Stimulated activated CD8-positive, alpha-beta memory T cell treated with anti-CD3 and anti-CD28 coated beads, Interleukin-7, amount 100 ng/mL, for 1 hour (primary cell): ENCODE measurements at places on chromosomes 3 and 15.

- no peak for DNase-seq
Observed at GRCh38 chr3:194373899-194374298, 4.4 kb upstream of the LRRC15 start.

- no peak for DNase-seq
Observed at GRCh38 chr3:135915206-135915605, 50.3 kb upstream of the PPP2R3A start.

DNA sequence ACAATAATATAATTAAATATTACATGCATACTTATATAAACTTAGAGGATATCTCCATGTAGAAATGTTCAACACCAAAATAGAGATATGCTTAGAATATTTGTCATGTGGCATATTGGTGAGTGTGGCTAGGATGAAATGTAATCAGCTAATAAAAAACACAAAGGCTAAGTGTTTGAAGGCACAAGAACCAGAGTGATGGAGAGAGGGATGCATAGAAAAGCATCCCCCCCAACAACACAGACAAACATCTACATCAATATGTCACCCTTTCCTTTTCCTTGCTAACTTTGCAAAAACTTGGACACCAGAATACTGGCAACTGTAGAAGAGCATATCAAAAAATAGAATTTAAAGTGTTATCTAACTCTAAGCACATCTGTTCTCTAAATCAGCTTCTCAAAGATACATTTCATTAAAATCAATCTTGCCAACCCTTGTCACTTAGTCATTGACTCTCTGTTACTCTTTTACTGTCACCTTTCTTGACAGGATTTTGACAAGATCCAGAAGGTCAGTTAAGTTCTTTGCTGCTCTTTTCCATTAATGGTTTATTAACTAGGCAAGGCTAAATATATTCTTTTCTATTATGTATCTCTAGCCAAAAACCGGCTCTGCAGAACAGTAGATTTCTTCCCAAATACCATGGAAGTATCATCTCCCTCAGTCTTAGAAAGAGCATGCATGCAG is 695.9 kb downstream of the OTOL1 start:
- no peak for DNase-seq

DNA sequence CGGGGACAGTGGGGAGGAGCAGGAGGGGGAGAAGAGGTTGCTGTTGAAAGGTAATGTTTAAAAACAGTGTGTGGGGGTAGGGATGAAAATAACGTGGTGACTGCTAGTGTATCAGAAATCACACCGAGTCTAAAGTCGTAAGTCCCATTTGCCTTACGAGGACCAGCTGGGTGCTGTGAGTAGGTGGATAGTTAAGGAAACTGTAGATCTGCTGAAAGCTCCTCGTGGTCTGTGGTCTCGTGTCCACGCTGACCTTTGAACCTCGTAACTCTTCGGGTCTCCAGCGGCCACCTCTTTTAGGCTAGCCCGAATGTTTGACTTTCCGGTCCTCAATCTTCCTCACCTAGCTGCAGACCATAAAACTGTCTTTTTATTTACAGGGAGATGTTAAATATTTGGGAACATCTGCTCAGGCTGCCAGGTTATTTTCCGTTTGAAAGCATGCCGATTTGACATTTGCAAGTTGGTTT is 29.3 kb upstream of the ST3GAL6 start:
- no peak for DNase-seq

DNA sequence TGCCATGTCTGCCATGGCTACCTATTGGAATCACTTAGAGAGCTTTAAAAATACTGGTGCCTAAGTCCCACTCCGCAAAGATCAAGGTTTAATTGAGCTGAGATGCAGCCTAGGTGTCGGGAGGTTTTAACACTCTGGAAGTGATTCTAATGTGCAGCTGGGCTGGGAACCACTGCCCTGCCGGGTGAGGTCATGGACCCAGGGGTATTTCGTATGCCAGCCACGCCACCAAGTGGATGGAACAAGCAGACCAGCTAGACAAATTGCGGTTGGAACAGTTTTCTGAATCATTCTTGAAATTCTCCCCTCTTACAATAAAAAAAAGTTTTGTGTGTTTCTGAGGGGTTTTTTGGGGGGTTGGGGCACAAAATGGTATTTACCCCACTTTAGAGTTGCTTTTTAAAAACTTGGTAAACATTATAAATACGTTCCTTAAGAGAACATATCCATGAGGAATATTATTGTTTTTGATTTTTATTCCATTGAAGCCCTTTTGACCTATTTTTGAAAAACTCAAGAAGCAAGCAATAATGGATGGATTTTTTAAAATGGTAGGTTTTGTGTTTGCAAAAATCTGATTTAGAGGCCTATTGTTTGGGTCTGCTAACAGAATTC is 66.2 kb upstream of the CSTA start:
- no peak for DNase-seq

GRCh38 chr3:188819939-188820338 is 351.8 kb upstream of the TPRG1 start:
- no peak for DNase-seq

- DNase-seq: no peak
Observed at GRCh38 chr3:153397794-153398193, 235.8 kb downstream of the RAP2B start.

DNA sequence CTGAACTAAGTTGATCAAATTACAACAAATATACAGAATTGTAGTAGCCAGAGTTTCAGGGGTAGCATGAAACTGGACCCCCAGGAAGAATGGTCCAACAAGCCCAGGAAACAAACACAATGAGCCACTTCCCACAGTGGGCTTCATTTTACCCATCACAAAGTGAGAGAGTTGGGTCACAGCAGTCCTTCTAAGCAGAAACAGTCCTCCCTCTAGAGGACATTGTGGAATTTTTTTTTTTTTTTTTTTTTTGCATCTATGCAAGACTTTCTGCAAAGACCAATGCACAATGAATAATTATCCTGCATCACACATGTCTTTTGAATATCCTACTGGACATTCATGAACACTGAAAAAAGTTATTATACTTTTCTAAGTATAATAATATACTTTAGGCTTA is 73.8 kb upstream of the ATP13A5 start:
- DNase-seq: no peak

DNA sequence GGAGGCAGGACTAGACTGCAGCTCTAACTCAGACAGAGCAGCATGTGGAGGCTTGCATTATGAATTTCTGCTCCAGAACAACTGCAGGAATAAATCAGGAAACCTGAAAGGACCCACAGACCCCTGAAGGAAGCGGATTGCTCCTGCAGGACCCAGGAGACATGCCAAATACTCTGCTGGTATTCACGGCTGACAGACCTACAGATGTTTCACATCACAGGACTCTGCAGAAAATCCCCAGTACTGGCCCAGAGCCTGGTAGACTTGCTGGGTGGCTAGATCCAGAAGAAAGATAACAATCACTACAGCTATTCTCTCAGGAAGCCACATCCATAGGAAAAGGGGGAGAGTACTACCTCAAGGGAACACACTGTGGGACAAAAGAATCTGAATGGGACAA is 942.1 kb downstream of the AGBL1 start:
- DNase-seq: no peak

DNA sequence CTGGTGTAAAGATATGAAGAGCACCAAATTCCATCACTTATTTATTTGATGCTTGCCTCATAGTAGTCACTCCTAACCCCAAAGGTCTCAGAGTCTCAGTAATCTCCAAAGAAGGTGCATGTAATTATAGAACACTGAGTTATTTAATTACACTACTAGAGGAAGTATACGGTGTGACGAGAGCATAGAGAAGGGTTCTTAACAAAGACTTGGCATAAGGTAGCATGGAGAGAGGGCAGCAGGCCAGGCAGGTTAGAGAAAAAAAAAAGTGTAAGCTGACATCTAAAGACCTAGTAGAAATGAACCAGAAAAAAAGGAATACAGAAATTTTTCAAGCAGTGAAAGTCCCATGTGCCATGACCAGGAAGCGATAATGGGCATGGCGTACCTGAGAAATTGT is 213.3 kb upstream of the TGFBR2 start:
- no peak for DNase-seq

- DNase-seq: no peak
Observed at GRCh38 chr3:127637971-127638370, 9.0 kb downstream of the PODXL2 start.

DNA sequence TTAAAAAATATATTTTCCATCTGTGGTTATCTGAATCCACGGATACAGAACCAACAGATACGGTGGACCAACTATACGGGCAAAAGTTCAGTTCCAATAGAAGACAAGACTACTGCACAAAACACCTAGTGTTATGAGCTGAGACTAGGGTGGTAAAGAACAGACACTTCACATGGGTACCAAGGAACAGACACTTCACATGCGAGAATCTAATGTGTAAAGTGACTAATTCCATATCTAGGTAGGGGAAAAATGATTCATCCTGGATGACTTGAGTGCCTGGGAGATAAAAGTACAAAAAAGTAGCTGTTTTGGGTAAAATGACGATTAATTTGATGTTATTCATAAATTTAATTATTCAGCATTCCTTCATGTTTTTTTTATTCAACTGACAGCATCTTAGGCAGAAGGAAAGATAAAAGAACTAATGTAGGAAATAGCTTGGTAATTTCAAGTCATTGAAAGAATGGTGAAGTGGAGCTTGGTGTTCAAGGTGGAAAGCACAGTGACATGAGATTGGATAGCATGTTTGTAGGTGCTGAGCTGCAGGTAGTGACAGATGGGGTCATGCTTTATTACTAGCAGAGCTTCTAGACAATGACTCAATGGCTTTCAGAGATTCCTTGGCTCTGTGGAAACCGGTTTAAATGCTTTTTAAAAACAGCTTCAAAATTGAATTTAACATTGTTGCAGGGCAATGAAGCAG is 5.2 kb downstream of the CD200 start:
- no peak for DNase-seq

DNA sequence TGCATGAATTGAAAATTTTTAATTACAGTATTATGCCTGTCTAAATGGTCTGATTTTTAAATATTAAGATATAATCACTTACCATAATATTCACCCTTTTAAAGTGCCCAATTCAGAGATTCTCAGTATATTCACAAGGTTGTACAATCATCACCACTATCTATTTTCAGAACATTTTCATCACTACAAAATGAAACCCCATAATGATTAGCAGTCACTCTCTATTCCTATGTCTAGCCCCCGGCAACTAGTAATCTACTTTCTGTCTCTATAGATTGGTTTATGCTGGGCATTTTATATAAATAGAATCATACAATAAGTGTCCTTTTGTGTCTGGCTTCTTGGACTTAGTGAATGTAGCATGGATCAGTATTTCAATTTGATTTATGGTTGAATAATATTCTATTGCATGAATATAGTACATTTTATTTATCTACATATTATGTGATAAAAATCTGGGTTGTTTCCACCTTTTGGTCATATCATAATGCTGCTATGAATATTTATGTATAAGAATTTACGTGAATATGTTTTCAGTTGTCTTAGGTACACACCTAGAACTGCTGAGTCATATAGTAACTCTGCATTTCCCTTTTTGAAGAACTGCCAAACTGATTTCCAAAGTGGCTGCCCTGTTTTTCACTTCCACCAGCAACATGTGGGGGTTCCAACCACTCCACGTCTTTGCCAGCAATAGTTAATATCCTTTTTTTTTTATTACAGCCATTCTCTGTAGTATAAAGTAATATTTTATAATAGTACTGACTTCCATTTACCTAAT is 485.7 kb upstream of the ZNF385D start:
- no peak for DNase-seq

- no peak for DNase-seq
Observed at GRCh38 chr15:37107071-37107743, 6.9 kb upstream of the MEIS2 start.

- DNase-seq: no peak
Observed at GRCh38 chr15:39320886-39321285, 260.0 kb upstream of the THBS1 start.

DNA sequence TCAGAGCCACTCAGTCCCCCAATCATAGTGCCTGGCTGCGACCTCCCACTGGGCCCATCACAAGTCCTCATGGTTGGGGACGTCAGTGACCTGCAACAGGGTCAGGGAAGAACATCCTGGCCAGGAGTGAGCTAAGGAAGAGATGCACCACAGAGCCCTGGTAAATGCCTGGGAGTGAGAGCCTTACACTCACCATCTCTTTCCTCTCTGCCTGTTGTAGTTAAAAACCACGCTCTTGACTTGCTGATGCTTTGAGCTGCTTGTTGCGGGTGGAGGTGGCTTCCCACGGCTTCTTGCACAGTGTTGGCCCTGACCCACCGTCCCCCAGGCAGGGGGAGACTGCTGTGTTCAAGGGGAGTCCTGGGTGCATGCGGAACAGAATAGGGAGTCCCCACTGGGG is 91.1 kb upstream of the RGMA start:
- no peak for DNase-seq

- no peak for DNase-seq
Observed at GRCh38 chr3:98800401-98800800, 37.3 kb downstream of the ST3GAL6 start.

DNA sequence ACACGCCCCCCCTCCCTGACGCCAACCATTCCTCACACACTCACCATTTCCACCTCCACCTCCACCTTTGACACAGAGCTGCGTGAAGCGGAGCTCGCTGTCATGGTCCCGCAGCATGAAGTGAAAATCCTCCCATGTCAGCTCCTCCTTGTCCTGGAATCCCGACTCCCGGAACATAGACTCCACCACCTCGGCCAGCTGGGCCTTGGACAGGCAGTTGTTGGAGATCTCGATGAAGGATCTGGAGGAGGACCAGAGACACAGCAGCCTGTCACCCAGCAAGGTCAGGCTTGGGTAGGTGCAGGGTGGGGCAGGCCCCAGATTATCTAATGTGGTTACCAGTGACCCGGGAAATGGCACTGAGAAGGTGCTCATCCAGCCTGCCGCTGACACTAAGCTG is 12.2 kb downstream of the DUOX2 start:
- DNase-seq: no peak

GRCh38 chr3:180615954-180616353 is 14.0 kb downstream of the TTC14 start:
- DNase-seq: no peak

- DNase-seq: no peak
Observed at GRCh38 chr15:63565536-63566186, 31.5 kb upstream of the FBXL22 start.

- DNase-seq: no peak
Observed at GRCh38 chr3:152113413-152113812, 155.3 kb upstream of the MBNL1 start.

GRCh38 chr3:158261371-158261991 is 151.6 kb downstream of the RSRC1 start:
- no peak for DNase-seq

DNA sequence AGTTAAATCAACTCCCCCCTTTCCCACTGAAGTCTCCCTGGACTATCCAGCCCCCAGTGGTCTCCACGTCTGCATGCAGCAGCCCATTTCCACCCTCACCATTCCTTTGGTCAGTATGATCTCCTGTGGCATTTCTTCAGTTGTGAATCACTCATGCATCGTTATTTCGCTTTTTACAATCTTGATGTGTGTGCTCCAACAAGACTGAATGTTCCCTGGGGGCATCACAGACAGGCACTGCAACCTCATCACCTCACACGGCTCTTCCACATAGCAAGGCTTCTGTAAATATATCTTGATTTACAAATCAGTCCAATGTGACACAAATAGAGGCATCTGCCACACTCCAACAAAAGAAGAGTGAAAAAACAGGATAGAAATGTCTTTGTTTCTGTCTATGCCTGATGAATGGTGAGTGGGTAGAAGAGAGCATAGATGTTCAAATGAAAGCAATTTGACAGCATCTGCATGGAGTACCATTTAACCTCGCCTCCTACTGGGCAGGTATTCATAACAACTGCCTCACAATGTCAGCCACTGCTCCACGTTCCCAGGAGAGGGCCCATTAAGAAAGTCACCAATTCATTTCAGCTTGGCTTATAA is 5.2 kb downstream of the HEG1 start:
- DNase-seq: no peak

- no peak for DNase-seq
Observed at GRCh38 chr3:114552527-114552812, 258.6 kb downstream of the TIGIT start.

- DNase-seq: no peak
Observed at GRCh38 chr3:180913581-180914404, 1.3 kb downstream of the FXR1 start.
